Myocyte (in vitro differentiated cells): ENCODE measurements at places on chromosomes 3 and 15.

GRCh38 chr3:193775421-193776077, 182.5 kb downstream of the OPA1 start:
- DNase-seq = no peak

GRCh38 chr3:54628888-54629441, 298.9 kb downstream of the LRTM1 start:
- DNase-seq = no peak

GRCh38 chr3:132378048-132378762, 39.1 kb upstream of the DNAJC13 start:
- DNase-seq = no peak

- no peak for DNase-seq
These were observed 119.5 kb downstream of the FRMD5 start for GRCh38 chr15:44075535-44075934.

- peak; percentile 79 for DNase-seq
These were observed 5.1 kb downstream of the BFSP2 start for GRCh38 chr3:133404920-133405319.

GRCh38 chr15:58214591-58215340, 76.6 kb downstream of the AQP9 start:
- no peak for DNase-seq

DNA sequence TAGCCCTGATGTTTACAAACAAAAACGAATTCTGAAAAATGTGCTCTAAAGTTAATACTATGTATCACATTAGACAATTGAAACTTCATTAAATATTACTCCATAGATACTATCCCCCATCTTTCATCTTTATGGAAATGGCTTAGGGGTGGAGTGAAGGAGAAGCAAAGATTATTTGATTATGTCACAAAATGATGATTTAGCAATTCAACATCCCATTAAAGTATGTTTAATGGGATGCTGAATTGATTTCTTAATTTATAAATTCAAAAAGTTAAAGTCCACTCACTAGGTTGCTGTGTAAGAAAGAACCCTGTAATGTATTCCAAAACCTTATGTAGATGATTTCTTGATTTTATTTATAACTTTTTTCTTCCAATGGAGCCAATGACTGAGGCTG, 201.1 kb downstream of the WDR72 start:
- no peak for DNase-seq

GRCh38 chr3:71997066-71997653, 212.2 kb upstream of the PROK2 start:
- DNase-seq = no peak

- no peak for DNase-seq
These were observed 1.2 kb upstream of the SHISA5 start for GRCh38 chr3:48505146-48505545.

DNA sequence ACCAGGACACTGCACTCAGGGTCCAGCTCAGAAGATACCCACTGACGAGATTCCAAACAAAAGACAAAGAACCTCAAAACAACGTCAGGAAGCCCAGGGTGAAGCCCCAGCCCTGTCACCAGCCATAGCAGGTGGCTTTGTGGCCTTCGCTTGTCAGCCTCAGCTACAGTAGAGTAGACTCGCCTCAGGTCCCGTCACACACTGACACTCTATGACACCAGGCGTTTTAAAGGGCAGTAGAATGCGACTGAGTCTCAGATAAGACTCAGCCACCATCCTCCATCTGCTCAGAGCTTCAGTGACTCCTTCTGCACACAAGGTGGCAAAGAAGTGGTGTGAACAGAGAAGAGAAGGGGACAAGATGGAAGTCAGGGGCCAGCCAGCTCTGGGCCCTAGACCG, 12.8 kb downstream of the RBPMS2 start:
- no peak for DNase-seq

DNA sequence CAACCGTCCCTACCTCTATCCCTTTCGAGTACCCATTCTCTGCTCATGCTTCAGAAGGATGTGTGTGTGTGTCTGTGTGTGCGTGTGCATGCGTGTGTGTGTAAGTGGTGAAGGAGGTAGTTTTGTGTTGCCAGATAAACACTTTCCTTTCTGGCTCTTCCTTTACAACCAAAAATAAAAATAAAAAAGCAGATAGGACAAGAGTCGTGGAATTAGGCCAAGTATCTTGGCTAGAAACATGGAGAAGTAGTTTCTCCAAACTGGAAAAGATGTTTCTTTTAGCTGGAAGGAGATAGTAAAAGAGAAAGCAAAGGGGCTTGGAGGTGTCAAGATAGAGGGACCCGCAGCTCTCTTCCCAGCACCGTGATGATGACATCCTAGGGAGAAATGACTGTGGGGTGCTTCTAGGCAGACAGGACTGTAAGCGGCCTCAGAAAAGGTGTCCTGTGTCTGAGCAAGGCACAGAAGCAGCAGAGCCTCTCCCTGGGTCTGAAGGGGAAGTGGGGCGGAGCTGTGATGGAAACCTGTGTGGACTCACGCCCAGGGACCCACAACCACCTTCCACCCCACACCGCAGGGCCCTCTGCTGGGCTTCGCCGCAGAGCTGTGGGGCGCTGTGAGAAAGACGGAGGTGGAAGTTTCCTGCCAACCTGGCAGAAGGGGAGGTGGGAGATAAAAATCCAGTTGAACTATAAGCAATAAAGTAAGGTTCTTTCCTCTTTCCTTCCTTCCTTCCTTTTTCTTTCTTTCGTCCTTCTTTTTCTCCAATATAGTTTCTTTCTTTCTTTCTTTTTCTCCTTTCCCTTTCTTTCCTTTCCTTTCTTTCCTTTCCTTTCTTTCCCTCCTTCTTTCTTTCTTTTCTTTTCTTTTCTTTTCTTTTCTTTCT, 35.3 kb downstream of the MUC20 start:
- DNase-seq = no peak

DNA sequence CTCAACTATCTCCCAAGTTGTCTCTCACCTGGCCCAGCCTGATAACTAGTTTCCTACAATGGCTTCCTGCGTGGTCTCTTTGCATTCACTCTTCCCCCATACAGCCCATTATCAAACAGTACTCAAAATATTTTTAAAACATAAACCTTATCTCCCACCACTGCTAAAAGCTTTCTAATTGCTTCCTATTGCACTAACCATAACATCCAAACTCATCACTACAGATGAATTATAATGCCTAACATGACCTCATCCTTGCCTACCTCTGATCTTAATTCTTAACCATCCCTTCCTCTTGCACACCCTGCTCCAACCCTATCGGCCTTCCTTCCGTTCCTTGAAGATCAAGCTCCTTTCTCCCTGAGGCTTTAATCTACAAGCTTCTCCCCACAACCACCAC, 17.0 kb downstream of the ACAP2 start:
- no peak for DNase-seq

- DNase-seq = no peak
These were observed 131.6 kb downstream of the STAC start for GRCh38 chr3:36511791-36512486.

- DNase-seq = no peak
These were observed 331.3 kb upstream of the PROK2 start for GRCh38 chr3:72116226-72116625.

- no peak for DNase-seq
These were observed 30.7 kb upstream of the CSTA start for GRCh38 chr3:122294359-122294758.

DNA sequence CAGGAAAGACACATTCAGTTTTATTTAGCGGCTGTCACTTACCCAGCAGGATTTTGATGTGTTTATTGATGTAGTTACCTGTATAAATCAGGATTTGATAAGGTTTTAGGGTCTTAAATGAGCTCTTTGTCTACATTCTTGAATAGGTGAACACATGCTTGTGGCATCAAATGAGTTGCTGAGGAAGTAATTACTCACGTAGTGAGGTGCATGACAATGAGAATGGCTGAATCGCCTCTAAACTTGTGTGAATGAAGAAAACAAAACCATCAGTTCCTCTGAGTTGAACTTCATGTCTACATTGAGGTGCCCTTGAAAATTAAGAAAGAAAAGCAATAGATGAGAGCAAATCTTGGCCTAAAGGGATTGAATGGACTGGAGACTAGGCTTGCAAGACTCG, 245.6 kb upstream of the SATB1 start:
- DNase-seq = no peak

DNA sequence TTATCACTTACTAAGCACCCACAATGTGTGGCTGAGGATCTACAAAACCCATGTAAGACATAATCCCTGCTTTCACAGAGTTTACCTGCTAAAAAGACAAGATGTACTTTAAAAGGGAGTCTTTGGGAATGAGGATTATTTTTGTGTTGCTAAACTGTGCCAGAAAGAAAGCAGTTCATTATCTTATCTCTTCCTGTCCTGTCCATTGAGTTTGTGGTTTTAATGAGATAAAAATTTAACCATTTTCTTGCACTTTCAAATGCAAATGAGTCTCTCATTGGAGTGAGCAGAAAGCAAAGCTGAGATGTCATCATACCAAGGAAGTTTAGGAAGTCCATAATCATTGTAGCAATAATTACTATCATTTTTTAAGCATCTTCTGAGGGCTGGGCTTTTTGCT, 231.2 kb upstream of the ADAMTS9 start:
- no peak for DNase-seq

- DNase-seq = no peak
These were observed 3.0 kb upstream of the LDHAL6B start for GRCh38 chr15:59203657-59204056.

DNA sequence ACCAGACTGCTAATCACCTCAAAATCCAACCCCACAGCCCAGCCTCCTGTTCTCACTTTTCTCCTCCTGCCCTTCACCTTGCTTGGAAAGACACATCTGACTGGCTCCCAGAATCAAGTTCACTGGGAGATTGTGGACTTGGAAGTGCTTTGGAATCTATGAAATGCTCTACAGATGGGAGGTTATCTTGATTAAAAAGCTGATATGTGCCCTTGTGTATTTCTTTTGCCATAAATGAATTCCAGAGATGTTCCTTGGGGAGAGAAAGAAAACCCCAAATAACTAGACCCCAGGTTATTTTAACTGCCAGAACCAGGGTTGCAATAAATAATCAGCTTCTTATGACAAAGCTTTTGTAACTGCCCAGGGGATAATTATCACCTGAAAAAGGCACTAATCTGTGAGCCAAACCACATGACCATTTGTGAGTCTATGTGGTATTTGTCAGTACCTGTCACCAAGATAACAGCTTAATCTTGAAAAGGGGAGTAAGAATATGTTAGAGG, 21.7 kb upstream of the ARHGEF3 start:
- no peak for DNase-seq

DNA sequence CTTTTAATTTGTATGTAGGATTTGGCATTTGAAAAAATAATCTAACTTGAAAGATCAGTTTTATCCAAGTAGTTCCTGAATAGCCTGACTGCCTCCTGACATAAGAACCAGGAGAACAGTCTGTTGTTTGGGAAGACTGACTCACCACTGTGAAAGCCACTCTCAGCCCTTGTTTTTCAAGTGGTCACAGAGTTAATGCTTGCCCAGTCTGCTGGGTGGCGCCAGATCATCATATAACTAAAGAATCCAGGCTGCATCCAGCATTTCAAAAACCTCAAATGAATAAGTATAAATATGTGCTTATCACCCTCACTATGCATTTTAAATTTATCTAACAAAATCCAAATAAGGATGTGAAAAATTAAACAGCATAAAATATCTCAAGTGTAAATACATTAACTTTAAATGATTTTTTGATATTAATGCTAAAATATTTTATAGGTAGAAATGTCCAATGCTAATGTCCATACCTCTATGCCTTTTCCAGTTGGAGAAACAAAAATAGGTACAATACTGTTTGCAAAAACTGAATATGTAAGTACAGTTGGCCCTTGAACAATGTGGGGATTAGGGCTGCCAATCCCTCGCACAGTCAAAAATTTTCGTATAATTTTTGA, 26.9 kb upstream of the ZBBX start:
- DNase-seq = peak; percentile 3

DNA sequence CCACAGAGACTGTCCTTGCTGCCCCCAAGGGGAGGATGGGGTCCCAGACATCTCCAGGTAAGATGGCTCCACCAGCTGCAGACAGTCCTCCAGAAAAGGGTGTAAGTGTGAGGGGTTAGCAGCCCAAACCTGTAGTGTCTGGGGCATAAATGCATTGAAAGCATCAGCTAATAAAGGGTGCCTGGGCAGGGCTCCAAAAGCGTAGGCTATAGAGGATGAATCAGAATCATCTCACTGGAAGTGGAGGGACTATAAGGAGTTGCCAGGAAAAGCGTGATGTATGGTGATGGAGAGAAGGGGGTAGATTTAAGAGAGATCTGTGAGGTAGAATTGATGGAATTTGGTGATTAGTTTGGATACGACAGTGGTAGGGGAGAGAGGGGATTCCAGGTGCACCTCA, 79.9 kb upstream of the ONECUT1 start:
- no peak for DNase-seq

DNA sequence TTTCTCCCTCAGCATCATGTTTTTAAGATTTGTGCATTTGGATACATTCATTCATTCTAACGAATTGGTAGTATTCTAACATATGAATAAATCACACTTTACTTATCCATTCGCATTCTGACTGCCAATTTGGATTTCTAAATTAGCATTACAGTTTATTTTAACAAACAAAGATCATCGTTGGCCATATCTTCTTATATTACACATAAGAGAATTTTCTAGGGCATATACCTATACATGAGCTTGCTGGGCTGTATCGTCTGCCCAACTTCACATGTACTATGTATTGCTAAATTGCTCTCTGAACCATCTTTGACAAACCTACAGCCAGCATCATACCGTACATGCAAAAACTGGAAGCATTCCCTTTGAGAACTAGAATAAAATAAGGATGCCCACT, 265.8 kb upstream of the PPP2R3A start:
- DNase-seq = no peak

GRCh38 chr3:146431240-146431639, 38.1 kb downstream of the PLSCR2 start:
- DNase-seq = no peak

DNA sequence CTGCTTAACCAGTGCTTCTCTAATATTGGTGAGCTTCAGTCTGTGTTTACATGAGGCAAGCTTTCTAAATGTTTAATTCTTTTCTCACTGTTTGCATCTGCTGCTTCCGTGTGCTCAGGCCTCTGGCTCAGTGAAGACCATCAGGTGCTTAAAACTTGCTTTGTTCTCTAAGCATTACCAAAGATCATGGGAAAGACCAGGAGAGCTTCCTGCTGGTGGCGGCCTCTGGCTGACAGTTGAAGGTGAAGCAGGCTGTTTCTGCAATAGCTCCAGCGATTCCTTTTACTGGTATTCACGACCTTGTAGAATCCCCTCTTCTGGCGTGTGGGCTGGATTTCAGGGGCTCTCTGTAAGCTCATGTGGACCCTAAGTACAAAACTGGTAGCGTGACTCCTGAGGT, 45.1 kb downstream of the EDEM1 start:
- DNase-seq = no peak

GRCh38 chr3:53778153-53778552, 68.1 kb downstream of the CHDH start:
- DNase-seq = no peak

GRCh38 chr3:124587053-124587408, 143.2 kb upstream of the UMPS start:
- peak; percentile 27 for DNase-seq

- DNase-seq = no peak
These were observed 87.5 kb downstream of the TBL1XR1 start for GRCh38 chr3:177109688-177110330.

GRCh38 chr15:50181201-50181968, 611 bp upstream of the SLC27A2 start:
- no peak for DNase-seq
